ENCODE measurements at places on chromosomes 12 and 14.

DNA sequence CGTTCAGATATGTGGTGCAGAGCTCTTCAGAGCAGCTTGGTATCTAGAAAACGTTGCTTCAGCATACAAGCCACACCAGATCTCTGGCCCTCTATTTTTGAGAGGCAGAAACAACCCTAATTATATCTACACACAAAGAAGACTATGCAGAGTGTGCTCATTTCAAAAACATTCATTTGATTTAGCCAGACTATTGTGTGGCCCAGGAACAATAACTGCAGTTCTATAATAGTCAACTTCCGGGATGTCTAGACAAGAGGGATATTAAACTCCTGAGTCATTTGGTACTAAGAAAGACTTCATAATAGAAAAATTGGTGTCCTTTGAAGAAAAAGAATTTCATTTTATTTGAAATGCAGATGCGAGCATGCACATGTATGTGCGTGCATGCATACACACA, 153.8 kb downstream of the PELI2 start:
- DNase-seq: no peak

GRCh38 chr14:51210594-51210993, 29.5 kb upstream of the TMX1 start:
- DNase-seq: no peak

DNA sequence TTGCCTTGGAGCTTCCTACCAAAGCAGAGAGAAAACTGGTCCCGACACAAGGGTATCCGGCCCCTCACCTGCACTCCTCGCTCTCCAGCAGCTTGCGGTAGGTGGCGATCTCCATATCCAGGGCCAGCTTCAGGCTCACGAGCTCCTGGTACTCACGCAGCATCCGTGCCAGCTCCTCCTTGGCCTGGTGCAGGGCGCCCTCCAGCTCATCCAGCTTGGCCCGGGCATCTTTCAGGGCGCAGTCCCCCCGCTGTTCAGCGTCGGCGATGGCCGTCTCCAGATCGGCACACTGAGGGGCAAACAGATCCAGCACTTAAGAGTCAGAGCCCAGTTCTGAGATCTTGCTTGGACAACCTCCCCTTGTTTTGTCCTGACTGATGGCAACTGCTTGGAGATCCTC, 13.7 kb downstream of the KRT72 start:
- no peak for DNase-seq

- DNase-seq: no peak
Observed at GRCh38 chr12:5660238-5660637, 228.3 kb downstream of the NTF3 start.

- DNase-seq: no peak
Observed at GRCh38 chr14:68894802-68895703, 84.0 kb downstream of the ACTN1 start.

GRCh38 chr14:73237219-73237785, at the start of gene PAPLN:
Gene PAPLN, plus strand, starts transcription at chr14:73237506. Its CDS starts 2,273 bp downstream, at chr14:73239779.
- no peak for DNase-seq

GRCh38 chr12:27958675-27959074, 13.9 kb downstream of the PTHLH start:
- no peak for DNase-seq

Measured in stimulated activated naive B cell treated with anti-CD40 and anti-IgM and Interleukin-4, amounts not matched to agents 10 μg/mL and 1 μg/mL and 100 μg/mL, for 72 hours (primary cell).